ENCODE measurements at places on chromosomes 2 and 18.

GRCh38 chr18:6947338-6948030 is 170.1 kb downstream of the LAMA1 start:
- no peak for DNase-seq
- no peak overlapping the region for H3K27ac ChIP-seq
- H3K4me1 ChIP-seq = no peaks in the 10 kb centered on the region
- no peaks in the 10 kb centered on the region for H3K36me3 ChIP-seq

DNA sequence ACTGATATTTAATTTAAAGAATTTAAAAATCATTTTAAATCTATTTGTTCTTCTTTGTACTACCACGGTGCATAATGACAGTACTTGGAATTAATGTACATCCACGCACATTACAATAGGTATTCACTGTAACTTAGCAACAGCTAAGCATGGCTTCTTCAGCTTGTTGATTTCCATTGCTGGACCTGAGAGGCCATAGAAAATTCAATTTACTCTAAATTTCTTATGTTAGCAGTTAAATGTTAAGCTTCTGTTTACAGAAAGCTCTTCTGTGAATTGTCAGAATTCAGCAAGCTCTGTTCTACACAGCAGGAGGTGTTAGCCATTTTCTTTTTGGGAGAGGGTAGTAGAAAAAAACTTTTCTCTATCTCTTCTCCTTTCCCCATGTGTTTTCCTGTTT is 1149.3 kb upstream of the CDH2 start:
- H3K27ac ChIP-seq = no peak overlapping the region
- no peak overlapping the region for H3K4me3 ChIP-seq
- H3K36me3 ChIP-seq = no peaks in the 10 kb centered on the region
- no peaks in the 10 kb centered on the region for H3K27me3 ChIP-seq
- no peak for DNase-seq
- no peaks in the 10 kb centered on the region for H3K4me1 ChIP-seq

DNA sequence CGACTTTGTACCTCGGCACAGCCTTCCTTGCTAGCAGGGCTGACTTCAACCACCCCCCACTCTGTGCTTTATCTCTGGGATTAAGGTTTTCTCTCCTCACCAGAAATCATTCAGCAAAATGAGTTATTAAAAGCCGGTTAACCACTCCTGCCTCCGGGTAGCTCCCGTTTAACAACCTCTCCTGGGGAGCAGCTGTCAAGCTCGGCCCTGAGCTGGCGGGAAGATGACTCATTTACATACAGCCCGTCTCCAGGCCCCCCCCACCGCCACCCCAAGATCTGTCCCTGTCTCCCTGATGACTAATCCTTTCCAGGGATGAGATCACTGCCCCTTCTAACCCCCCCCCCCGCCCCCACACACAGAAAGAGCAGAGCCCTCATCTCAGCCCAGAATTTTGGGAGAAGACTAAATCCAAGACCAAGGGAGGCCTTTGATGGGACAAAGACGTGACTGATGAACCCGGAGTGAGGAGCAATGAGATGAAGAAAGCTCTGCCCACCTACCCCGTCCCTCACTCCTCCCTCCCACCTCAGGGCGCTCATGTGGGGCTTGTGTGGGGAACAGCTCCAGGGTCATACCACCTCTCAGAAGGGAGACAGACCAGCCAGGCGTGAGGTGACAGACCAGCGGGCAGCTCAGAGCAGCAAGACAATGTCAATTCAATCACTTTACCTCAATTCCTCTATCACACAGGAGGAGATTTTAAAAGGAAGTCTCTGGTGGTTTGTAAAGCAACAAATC is 131.4 kb downstream of the MSH2 start:
- no peaks in the 10 kb centered on the region for H3K36me3 ChIP-seq
- no peaks in the 10 kb centered on the region for H3K27me3 ChIP-seq

- H3K36me3 ChIP-seq = no peaks in the 10 kb centered on the region
- no peaks in the 10 kb centered on the region for H3K4me1 ChIP-seq
- DNase-seq = no peak
- no peak overlapping the region for H3K4me3 ChIP-seq
Measured at GRCh38 chr2:185208261-185208660, 530.3 kb upstream of the FSIP2 start.

GRCh38 chr18:6488956-6489355 is 74.2 kb upstream of the L3MBTL4 start:
- H3K4me1 ChIP-seq = no peaks in the 10 kb centered on the region
- no peaks in the 10 kb centered on the region for H3K27me3 ChIP-seq
- H3K36me3 ChIP-seq = no peaks in the 10 kb centered on the region

DNA sequence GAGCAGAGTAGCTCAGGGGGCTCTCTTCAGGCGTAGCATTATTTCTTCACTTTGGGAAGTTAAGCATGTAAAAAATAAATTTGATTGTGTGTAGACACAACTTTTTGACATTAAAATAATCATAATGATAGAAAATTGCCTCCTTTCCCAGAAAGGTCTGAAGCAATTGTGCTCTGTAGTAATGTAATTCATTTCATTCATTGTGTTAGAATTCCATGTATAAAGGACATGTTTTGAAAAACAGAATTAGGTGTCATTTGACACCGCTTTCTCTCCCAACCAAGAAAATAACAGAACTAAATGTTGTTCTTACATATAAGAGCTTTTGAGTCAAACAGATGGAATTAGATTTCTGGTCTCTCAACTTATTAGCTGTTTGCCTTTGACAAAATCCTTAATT is 1064.2 kb upstream of the FAM98A start:
- DNase-seq = no peak
- no peaks in the 10 kb centered on the region for H3K36me3 ChIP-seq
- H3K27me3 ChIP-seq = no peaks in the 10 kb centered on the region
- no peak overlapping the region for H3K27ac ChIP-seq
- no peak overlapping the region for H3K4me3 ChIP-seq
- no peaks in the 10 kb centered on the region for H3K4me1 ChIP-seq

DNA sequence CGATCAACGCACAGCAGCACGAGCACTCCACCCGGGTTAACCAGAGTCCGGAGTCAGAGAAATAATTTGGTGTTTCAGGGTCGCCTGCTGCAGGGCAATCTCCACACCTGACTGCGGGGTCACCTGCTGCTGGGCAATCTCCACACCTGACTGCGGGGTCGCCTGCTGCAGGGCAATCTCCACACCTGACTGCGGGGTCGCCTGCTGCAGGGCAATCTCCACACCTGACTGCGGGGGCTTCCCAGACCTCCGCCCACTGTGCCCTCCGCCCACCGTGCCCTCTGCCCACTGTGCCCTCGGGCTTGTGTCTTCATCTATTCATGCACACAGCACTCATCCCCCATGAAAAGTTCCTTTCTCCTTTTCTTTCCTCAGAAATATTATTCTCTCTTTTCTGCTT is 500.2 kb upstream of the SALL3 start:
- no peak overlapping the region for H3K4me3 ChIP-seq
- no peaks in the 10 kb centered on the region for H3K27me3 ChIP-seq
- H3K36me3 ChIP-seq = no peaks in the 10 kb centered on the region
- H3K4me1 ChIP-seq = no peaks in the 10 kb centered on the region

DNA sequence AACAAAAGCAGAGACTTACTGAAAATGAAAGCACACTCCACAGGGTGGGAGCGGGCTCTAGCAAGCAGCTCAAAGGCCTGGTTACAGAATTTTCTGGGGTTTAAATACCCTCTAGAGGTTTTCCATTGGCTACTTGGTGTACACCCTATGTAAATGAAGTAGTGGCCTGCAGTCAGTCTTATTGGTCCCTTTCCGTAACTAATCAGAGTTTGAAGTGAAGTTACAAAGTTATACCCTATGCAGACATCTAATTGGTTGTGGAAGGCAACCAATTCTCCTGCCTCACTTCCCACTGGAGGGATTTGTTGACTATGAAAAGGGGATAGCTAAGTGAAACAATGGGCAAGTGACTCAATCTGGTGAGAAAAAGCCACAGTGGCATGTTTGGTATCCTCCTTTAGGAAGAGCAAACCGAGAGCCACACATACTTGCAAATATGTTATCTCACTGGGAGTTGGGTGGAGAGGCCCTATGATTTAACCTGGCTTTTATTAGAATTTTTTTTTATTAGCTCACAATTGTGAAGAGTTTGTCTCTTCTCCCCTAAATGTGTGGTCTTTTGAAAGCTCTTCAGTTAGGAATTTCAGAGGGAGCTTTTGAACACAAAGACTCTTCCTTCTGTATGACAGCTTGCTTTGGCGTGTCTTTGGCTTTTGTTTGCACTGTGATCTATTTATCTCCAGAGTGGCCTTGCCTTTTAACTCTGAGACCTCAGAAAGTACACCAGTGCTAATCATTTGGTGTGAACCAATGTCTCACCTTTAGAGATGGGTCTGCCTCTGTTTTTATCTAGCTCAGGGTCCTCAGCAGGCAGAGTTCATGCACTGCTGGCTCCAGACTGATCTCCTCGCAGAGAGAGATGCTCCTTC is 69.6 kb downstream of the MAP4K4 start:
- H3K4me1 ChIP-seq = peaks cover 88% of the 10 kb centered on the region
- no peak for DNase-seq
- H3K4me3 ChIP-seq = no peak overlapping the region
- H3K27me3 ChIP-seq = no peaks in the 10 kb centered on the region
- peak overlapping the region; percentile 54 for H3K27ac ChIP-seq

Measured in lower lobe of right lung (tissue), 2 donors.